ENCODE measurements at places on chromosomes 6 and 20. TPM values are rescaled to one million over a fixed set of nuclear protein-coding genes. Genes with fewer than 3 reads are reported as not detected.
A peak's percentile ranks its signal among the peaks of the same experiment; 100 is the strongest.

Gene DZANK1
- 27.9 TPM for total RNA-seq

Gene THBD
- total RNA-seq = not detected

Gene GPX5
- total RNA-seq = not detected

Gene GSTA1
- not detected for total RNA-seq

Gene RIPPLY2
- not detected for total RNA-seq

Gene WFDC13
- total RNA-seq = not detected

Gene CENPW
- 14.3 TPM for total RNA-seq

GRCh38 chr6:106688177-106688951, 59.0 kb downstream of the QRSL1 start:
- DNase-seq = peak; percentile 68

DNA sequence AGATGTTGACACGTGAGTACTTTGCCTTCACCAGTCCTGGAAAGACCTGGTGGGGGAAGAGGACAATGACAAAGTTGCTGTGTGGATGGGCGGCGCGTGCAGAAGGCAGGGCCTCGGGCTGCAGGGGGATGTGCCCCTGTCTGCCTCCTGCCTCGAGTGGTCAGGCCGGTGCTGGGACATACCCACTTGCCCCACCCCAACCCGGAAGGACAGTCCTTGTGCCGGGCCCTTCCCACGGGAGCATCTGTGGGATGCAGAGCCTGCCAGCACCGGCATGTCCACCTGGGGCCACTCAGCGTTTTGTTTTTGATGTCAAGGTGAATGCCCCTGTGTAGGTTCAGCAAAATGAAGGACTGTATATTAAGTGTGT, 60.5 kb upstream of the BHLHE23 start:
- no peak for DNase-seq

- no peak for DNase-seq
Measured at GRCh38 chr6:52511572-52512151, 65.2 kb downstream of the TRAM2 start.

DNA sequence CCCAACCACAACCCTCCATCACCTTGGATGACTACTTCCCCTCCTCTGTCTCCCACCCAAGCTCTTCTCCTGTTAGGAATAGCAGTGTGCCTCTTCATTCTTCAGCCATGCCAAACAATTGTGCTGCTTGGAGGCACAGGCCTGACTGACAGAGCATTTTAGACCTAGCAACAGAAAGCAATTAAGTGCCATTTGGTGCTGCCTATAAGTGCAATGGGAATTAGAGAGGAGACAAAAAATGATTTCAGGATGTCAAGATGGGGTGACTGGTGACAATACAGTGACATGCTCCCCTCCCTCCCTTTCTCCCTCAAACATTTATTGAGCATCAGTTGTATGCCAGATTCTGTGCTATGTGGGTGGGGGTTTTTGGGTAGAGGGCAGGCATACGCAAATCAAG, 322.6 kb upstream of the MOCS1 start:
- no peak for DNase-seq

DNA sequence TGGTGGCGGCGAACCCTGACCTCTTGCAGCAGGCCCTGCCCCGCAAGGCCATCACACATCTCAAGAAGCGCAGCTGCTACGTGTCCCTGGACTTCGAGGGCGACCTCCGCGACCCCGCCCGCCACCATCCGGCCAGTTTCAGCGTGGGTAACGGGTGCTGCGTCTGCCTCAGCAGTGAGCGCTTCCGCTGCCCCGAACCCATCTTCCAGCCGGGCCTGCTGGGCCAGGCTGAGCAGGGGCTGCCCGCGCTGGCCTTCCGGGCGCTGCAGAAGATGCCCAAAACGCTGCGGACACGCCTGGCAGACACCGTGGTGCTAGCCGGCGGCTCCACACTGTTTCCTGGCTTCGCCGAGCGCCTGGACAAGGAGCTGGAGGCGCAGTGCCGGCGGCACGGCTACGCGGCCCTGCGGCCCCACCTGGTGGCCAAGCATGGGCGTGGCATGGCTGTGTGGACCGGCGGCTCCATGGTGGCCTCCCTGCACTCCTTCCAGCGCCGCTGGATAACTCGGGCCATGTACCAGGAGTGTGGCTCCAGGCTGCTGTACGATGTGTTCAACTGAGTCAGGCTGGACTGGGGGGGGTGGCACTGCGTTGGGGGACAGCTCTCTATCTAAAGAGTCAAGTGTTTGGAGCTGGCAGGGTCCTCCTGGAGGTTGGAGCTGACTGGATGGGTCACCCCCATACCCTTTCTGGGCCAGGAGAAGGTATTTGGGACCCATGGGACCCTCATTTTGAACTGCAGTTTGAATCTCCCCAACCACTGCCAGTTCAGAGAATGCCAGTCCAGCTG, 1.1 kb downstream of the ACTL10 start:
- DNase-seq = peak; percentile 84

GRCh38 chr6:95767897-95768463, 190.6 kb downstream of the MANEA start:
- no peak for DNase-seq

DNA sequence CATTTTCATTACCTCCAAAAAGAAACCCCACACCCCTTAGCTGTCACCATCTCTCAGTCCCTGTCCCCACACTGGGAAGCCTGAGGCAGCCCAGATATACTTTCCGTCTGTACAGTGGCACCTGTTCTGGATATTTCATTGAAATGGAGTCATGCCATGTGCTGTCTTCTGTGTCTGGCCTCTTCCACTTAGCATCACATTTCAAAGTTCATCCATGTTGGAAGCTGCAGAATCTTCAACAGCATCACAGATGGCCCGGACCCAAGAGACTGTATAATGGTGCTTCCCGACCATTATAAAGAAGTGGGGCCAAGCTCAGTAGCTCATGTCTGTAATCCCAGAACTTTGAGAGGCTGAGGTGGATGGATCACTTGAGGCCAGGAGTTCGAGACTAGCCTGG, 58.4 kb downstream of the DLGAP4 start:
- no peak for DNase-seq

DNA sequence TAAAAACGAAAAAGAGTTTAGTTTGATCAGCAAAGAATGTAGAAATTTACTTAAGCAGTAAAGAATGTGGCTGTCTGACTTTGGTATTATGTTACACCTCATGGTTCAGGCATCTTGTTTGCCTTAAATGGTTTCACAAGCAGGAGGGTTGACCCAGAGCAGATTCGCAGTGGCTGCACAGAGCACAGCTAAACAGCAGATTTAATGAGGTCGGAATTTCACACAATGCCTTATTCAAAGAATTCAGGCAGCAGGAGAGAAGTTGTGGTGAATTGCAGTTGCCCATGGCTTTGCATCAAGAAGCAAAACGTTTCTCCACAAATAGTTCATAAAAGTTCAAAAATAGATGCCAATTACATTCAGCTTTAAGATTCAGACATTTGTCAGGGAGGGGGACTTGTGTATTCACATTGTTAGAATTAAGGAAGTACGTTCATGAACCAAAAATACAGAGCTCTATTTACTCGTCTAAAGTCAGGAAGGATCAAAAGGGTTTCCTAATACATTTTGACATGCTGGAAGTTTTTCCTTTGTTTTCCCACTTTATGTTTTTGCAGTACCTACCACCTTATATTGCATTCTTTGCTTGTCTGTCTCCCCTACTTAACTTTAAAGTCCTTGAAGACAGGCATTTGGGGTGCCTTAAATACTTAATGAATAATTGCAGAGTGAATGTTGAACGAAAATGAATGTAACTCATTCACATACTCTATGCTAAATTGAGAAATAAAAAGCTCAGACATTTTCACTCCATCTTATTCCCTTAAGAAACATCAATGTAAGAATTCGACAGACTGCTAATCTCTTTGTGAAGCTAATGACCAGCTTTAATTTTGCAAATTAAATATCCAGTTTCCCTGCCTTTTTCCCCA, 1163.6 kb upstream of the CITED2 start:
- DNase-seq = no peak

GRCh38 chr20:51428401-51429143, 113.9 kb downstream of the NFATC2 start:
- DNase-seq = no peak

GRCh38 chr6:109292420-109292819, 89.8 kb downstream of the CD164 start:
- DNase-seq = no peak

GRCh38 chr6:157873735-157874344, 50.8 kb downstream of the SNX9 start:
- peak; percentile 92 for DNase-seq

- DNase-seq = no peak
Measured at GRCh38 chr20:38231531-38232121, 28.9 kb downstream of the KIAA1755 start.

DNA sequence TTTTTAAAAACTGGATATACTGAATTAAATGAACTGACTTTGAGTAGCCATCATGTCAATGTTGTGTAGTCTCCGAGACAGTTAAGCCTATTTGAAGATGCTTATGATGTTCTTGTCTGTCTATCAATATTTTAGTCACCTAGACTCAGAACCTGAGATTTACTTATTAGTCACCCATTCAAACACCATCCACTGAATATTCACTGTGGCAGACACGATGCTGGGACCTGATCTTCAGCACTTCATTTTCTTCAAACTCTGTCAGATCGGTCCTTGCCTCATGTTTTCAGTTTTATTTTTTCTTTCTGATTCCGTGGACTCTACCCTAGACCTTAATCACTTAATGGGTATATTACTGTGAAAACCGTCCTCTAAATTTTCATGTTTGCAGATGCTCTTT, 123.7 kb upstream of the MCHR2 start:
- no peak for DNase-seq

DNA sequence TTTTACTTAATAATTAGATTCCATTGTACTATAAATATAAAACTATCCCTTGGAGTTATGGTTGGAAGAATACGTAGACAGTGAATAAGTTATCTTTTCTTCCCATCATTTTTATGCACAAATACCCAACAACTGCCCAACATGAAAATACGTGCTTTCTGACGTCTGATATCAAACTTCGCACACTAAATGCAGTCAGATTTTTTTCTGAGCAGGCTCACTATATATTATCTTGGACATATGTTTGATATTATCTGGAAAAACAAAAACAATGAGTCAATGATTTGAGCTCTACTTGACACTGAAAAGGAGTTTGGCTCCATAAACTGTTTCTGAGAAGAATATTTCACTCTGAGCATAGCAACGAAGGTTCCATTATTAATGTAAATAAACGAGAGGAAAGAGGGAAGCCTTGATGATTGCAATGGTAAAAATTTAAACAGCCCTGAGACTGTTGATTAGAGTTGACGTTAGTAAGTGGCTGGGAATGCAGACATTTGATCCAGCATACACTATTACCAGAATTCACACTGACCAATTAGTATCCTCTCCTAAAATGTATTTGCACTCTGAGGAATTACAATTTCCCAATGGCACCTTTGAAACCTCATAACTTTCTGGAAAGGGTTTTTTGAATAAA, 1090.0 kb downstream of the EPHA7 start:
- no peak for DNase-seq
